ENCODE measurements at places on chromosomes 7 and 10.

- no peak for DNase-seq
Observed at GRCh38 chr10:78892338-78893176, 176.2 kb upstream of the ZMIZ1 start.

GRCh38 chr10:100725071-100725471 lies 20.3 kb upstream of the PAX2 start:
- no peak for DNase-seq

DNA sequence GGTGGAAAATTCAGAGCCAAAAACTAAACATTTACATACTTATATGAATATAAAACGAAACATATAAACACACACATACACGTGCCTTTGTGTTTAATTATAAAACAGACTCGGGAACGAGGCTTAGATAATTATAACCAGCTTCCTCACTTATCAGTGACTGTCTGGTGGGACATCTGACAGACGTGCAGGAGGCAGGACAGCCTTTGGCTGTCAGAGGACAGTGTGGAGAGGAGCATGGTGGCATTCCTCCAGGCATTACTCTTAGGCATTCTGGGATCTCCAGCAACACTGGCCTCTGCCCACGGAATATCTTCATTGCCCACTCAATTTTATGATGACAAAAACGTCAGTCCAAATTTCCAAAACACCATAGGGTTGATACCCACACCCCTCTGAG lies 262.2 kb upstream of the NFE2L3 start:
- no peak for DNase-seq

DNA sequence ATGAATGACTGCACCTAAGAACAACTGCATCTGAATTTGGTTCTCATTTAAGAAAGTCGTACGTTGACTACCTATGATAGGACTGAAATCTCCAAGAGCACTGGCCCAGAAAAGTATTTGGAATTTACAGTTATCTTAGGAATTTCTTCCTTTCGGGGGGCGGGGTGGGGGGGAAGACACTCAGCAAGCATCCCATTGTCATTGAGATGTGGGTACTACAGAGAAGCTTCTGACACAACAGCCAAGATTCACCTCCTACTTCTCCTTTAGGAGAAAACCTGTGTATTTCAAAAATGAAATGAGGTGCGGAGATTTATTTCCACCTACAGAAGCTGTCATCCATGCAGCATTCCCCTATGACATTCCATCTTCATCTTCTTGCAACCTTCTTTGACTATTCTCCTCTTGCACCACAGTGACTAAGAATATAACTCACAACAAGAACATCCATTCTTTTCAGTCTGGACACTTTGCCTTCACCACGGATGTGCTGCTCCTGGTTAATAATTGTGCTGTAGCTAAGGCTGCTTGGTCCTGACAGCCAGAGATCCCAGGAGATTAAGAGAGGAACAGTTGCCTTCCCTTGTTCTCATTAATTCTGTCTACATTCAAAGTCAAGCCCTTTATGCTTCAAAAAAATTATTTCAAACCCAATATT lies 98.4 kb upstream of the FRMD4A start:
- DNase-seq: no peak

GRCh38 chr10:127735723-127736221 lies 1.2 kb upstream of the FOXI2 start:
- no peak for DNase-seq

GRCh38 chr10:37937864-37938263 lies 38.6 kb downstream of the ZNF25 start:
- no peak for DNase-seq

DNA sequence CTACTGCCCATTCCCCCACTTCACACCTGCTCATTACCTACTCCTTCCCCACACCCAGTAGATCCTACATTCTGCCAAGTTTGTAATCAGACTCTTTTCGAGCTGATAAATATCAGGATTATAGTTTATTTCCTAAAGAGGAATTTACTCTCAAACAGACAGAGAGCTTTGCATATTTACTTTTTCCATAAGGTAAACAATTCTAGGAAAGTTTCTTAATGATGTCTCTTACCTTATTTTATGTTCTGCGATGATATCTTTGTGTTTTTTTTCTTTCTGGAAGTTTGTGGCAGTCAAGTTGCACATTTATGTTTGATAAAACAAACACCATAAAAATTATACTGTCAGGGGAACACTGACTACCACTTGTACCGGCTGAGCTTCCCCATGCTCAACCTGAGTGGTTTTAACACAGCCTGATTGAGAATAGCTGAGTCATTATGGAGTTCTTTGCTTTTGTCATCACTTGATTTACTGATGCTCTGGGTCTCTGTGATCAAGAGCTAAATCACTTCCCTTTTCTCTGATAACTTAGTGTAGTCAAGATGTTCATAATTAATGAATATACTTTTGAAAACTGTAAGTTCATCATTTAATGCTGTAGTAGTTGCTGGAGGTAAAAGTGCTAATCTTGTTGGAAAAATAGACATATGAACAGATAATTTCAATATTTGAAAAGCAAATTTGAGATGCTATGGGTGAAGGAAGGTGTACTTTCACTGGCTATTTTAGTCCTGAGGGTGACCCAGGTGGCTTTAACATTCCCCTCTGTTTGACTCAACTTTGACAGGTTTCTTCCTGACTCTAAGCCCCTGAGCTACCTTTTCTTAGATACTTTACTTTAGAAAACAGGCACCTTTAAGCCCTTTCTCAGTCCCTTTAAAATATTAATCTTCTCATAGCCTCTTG lies 1034.5 kb upstream of the LRRTM3 start:
- DNase-seq: no peak

DNA sequence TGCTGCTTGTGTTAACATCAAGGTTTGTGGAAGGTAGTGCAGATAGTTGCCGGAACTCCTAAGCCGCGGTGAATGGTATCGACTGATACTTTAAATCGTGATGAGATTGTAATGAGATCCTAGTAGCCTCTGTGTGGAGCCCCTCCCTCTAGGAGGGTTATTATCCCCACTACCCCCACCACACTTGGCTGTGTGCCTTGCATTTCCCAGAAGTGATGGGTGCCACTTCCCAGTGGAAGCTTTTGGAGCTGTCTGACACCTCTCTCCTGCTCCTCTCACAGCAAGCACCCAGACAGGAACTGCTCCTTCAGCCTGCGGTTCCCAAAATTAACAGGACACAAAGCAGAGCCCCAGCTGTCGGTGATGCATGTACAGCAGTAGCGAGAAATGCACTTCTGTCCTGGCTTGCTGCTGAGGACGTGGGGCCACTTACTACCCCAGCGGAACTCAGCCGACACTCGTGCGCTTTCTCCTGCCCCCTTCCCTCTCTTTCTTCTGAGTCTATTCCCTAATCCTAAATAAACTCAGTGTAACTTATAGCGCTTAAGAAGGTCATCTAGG lies 52.5 kb downstream of the PRKAG2 start:
- peak; percentile 20 for DNase-seq

GRCh38 chr10:59499460-59499859 lies 137.1 kb upstream of the FAM13C start:
- no peak for DNase-seq

- no peak for DNase-seq
Observed at GRCh38 chr7:17844022-17844421, 96.3 kb downstream of the SNX13 start.

GRCh38 chr10:42743697-42744096 lies 38.9 kb upstream of the BMS1 start:
- no peak for DNase-seq

DNA sequence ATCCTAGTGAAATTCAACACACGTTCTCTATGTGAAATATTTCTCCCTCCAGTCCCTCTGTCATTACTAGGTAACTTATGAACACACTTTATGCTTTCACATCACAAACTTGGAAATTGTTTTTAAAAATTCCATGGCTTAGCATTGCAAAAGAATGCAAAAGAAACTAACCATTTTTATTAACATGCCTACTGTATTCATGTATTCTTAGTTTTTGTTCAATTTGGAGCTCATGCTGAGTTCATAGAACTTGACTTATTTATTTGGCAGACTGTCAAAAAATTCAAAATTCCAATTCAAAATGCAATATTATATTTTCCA lies 155.0 kb upstream of the SEMA3C start:
- no peak for DNase-seq

DNA sequence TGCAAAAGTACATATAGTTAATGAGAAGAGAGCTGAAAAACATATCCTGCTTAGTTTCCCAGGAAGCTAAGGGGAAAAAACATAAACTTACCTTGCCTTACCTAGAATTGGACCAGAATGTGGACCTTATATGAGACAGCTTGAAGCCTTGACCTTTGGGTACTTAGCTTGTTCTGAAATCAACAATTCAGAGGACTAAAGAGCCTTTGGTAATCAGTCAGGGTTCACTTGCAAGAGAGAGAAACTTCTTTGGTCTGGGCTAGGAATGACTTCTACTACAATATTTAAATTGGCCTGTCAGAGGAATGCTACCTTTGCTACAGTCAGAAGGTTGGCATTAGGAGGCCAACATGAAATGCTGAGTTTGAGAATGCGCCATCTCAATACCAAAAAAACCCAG lies 24.9 kb downstream of the SAMD8 start:
- no peak for DNase-seq

- no peak for DNase-seq
Observed at GRCh38 chr7:41847151-41847550, 144.3 kb upstream of the INHBA start.

DNA sequence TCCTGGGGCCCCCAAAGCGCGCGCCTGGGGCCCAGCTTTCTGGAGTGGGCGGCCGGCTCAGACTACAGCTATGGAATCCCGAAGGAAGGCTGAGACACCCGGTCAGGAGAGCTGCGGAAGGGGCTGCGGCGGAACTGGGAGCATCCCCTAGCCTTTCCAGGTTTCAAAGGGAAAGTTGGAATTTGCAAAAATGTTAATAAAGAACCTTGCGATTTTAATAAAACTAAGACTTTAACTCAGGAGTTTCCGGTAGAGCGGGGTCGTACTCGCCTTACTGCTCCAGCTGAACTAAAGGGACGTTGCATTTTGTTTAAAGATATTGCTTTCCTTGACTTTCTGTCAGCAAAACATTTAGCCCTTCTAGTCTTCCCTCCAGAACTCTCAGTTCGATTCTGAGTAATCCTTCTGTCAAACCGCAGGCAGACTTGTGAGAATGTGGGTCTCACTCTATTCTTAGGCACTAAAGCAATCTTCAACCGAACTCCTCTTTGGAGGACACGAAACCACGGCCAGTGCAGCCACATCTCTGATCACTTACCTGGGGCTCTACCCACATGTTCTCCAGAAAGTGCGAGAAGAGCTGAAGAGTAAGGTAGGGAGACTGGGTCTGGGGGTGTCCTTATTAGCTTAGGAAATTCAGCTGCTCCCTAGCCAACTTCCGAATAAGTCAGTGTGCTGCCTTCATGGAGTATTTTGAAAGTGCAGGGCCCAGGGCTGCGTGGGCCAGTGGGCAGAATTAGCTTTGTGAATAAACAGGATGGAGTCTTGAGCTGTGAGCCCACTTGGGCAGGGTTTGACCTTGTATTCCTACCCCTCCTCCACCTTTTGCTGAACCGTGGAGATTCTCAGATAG lies 1.9 kb downstream of the CYP26A1 start:
- DNase-seq: no peak

- DNase-seq: no peak
Observed at GRCh38 chr7:157676001-157676400, 339.2 kb downstream of the DNAJB6 start.

GRCh38 chr10:112951359-112952281 lies 1.6 kb downstream of the TCF7L2 start:
- DNase-seq: peak; percentile 78

- DNase-seq: no peak
Observed at GRCh38 chr10:31751051-31751737, 177.4 kb downstream of the ARHGAP12 start.

DNA sequence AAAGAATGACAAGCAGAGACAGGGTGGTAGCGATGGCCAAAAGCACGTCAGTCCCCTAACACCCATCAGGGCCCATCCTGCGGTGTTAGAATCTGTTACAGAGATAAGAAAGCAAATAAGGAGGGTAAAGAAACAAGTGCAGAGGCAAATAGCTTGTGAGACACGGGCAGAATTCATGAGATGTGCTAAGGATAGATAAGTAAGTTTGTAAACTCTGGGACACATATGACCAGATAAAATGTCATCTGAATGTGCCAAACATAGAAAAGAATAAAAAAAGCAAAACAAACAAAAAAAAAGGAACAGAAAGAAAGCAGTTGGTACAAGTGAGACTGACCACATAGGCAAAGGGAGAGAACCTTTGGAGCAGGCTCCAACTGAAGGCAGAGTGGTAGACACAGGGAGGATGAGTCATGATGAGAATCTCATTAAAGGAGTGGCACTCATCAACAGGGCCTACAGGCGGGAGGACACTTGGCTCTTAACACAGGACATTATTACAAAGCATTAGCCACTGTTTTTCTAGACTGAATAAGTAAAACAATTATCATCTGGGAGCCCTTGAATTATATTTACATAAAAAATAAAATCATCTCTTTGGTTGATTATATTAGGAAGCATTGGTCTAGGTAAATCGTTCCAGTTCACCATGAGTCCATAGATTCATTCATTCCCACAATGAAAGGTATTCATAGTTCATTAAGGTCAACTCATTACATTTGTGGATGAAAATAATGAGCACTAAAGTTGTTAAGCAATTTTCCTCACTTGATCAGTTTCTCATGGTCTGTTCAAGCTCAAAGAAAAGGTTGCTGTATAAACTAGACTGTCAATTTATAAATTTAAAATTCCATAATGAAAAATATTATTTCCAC lies 21.5 kb upstream of the EPHB6 start:
- no peak for DNase-seq

GRCh38 chr7:18721429-18721828 lies 225.9 kb downstream of the HDAC9 start:
- no peak for DNase-seq

- no peak for DNase-seq
Observed at GRCh38 chr10:62188021-62188616, 80.5 kb downstream of the RTKN2 start.

DNA sequence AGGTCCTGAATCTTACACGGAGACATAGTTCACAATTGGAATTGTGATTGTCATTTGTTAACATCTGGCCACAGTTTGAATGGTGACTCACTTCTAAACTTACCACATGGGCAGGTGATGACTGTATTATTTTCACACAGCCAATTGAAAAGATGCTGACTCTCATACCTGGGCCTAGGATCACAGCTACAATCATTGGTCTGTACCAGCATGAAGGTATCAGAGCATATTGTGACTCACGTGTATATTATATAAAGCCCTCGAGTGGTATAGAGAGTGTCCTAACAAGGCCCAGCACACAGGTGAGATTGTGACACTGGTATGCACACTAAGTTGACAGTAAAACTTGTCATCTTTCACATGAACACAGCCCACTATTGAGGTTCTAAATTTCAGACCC lies 9.4 kb upstream of the ZNF107 start:
- DNase-seq: no peak

DNA sequence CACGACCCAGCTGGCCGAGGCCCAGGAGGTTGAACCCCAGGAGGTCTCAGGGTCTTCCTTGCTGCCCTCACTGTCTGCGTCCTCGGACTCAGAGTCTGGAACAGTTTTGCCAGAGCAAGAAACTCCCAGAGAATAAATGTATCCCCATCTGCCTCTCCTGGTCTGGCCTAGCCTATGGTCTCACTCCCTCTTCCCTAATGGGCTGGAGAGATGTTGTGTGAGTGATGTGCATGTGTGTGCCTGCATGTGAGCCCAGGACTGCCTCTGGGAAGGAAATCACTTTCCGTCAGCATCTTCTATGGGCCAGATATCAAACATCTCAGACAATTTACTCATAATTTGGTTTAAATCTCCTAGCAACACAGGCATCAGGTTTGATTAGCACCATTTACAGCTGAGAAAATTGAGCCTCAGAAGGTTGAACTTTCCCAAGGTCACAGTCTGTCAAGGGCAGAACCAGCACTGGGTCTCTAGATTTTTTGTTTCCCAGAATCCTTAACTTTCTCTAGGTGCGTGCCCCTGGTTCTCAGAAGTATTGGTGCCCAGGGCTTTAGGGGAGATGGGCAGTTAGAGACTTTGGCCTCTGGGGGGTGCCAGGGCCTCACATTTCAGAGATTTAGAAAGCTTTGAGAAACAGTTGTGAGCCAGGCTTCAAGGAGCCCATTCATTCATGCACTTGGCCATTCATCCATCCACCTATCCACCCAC lies 4.9 kb downstream of the TMEM270 start:
- no peak for DNase-seq
